ENCODE measurements at places on chromosomes 6 and 20.

DNA sequence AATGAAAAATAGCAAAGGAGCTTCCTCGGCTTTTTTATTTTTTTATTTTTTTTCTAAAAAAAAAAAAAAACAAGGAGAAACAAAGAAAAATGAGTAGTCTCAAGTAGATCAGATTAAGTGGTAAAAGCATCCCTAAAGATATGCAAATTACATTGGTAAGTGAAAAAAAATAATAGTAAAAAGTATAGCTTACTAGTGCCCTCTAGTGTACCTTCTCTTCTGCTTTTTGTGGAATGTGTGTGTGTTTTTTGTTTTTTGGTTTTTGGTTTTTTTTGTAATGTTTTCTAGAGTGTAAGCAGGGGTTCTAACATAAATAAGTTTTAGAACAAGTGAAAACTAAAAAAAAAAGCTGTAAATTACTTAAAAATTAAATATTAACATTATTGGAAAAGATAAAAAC, 1062.0 kb downstream of the HACE1 start:
- no peak for DNase-seq

GRCh38 chr6:123333000-123333756, 303.6 kb downstream of the TRDN start:
- no peak for DNase-seq

DNA sequence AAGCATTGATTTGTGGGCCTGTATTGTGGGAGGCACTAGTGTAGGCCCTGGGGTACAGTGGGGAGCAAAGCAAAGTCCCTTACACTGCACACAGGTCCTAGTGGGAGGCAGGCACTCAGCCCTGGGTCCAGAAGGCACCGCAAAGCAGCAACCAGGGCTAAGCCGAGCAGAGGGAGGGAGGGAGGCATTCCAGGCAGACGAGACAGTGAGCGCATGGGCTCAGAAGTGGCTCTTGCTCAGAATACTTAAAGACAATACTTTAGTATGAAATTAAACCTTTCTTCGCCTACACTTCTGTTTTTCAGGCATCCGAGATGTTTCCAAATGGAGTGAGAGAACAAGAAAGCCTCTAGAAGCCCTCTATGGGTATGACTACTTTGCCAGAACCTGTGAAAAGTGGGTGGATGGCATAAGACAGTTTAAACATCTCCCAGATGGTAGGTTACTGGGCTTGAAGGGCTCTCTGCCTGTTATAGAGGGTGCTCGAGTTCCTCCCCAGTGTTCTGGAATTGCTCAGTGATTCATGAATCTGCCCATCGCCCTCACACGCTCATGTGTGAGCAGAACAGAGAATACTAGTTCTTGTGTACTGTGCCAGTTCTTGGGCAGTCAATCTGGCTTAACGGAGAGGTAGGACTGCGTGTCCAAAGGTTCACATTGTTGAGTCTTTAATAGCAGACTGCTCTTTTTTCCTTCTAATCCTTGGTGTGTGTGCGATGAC, 18.7 kb downstream of the BPHL start:
- no peak for DNase-seq

DNA sequence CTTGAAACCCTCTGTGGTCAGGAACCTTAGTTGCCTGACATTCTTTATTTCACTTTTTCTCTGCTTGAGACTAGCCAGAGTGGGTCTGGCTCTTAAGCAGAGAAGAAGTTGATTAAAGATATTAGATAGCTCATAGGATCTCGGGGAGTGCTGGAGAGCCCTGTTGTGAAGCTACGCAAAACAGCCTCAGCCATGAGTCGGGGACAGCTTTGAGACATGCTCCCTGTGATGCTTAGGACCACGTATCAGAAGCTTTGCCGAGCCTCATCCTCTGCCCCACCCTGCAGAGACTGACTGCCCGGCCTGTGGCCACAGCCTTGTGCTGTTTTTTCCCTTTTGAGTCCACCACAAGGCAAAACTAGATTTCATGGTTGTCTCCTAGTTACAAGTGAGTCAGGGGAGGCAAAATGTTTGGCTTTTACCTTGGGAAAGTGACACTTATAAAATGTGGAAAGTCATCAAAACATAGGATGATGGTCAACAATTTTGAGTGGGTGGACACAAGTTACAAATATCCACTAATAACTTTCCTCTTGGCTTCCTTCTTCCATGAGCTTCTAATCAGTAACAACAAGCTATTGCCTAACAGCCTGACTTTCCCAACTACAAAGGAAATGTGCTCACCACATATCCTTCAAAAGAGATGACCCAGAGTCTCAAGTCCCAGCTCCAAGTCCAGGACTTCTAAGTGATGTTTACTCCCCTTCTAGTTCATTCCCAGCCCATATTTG, 108.4 kb downstream of the JAG1 start:
- no peak for DNase-seq

DNA sequence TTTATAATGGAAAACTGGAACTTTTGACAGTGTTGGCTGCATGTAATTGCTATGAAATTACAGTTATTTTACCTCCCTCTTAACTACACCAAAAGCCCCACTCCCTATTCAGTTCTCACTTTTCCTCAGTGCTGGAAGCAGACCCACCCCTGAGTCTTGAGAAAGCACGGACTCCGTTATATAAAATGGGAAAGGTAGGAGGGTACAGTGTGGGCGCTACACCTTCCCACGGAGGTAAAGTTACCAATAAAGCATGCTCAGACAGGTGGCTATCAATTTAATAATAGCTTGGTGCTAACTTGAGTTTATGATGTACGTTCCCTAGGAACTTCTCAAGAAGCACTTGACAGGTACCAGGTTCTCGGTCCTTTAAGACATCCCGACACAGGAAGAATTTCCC, 59.0 kb downstream of the CLIC5 start:
- DNase-seq: no peak

- DNase-seq: no peak
These were observed 90.9 kb upstream of the PREP start for GRCh38 chr6:105493736-105494135.

GRCh38 chr20:64110411-64111068, 3.2 kb upstream of the NPBWR2 start:
- peak; percentile 19 for DNase-seq
